T follicular helper cell (primary cell): ENCODE measurements at places on chromosomes 11 and 22.

GRCh38 chr11:58641803-58642581, 19.5 kb downstream of the CNTF start:
- DNase-seq: no peak

DNA sequence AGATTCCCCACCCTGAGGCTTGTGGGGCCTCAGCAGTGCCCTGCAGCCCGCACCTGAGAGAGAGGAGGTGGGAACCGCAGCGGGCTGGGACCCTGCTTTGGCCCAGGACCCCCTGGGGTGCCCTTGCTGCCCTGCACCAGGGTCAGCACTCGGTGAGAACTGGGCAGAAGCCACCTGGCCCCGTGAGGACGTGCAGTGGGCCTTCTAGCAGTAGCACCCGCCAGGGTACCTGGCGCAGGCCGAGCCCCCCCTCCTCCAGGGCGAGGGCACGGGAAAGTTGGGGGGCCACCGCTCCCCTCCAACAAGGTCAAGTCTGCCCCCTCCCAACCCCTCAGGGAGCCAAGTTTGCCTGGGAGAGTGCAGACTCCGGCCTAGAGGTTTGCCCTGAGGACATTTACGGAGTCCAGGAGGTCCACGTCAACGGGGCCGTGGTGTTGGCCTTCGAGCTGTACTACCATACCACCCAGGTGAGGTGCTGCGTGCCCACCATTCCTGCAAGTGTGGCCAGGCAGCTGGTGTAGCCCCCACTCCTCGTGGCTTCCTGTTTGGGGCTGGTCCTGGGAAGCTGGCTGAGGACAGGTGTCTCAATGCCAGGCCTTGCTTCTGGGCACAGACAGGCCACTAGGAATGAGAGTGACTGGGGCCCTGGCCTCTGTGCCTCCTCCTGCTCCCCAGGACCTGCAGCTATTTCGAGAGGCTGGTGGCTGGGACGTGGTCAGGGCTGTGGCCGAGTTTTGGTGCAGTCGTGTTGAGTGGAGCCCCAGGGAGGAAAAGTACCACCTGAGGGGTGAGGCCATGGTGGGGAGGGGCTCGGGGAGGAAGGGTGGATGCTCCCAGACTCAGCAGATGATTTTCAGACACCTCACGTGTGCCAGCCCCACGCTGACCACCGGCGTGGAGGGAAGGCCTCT, 3.5 kb downstream of the PGGHG start:
- DNase-seq: no peak

- no peak for DNase-seq
These were observed 257.3 kb upstream of the ISX start for GRCh38 chr22:34808618-34809017.

GRCh38 chr11:1126935-1127663, 30.7 kb upstream of the MUC5AC start:
- no peak for DNase-seq

DNA sequence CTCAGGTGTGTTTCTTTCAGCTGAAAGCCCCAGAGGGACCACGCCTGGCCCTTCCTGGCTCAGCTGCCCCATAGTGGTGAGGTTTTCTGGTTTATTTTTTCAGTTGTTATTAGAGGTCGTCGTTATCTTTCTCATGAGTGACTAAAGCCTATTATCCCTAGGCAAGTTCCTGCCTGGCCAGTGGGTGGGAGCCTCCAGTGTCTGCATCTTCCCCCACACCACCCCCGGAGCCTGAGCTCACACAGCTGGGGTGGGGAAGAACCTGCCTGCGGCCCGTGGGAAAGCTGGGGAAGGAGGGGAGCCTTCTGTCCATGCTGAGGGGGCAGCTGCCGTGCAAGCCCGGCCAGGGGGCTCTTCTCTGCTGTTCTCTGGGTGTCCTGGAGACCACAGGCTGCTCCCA, 24.3 kb upstream of the PPFIA1 start:
- DNase-seq: no peak

DNA sequence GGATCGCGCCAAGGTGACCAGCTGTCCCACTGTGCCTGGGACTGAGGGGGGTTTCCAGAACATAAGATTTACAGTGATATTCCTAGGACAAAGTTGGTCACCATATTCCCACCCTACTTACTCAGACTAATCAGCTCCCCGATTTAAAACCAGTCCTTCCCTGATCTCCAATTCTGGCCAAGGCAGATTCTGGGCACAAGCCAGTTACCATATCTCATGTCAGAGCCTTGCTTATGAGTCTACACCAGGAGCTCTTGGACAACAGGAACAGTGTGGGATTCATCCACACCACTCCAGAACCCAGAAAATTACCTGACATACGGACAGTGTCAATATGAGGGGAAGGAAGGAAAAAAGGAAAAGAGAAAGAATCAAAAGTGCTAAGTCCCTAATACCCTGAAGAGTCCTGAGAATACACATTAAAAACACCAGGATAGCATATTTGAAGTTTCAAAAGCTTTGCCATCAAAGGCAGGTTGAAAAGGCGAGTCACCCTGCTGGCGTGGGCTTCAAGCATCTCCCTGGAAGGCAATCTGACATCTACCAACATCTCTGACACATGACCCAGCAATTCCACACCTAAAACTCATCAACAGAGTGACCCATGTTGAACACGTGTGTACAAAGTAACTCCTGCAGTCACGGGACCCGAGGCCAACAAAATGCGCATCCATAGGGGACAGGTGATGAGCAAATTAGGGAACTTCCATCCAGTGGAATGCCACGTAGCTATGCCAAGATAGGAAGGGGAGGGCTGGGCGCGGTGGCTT, 8.0 kb upstream of the IL2RB start:
- DNase-seq: no peak

DNA sequence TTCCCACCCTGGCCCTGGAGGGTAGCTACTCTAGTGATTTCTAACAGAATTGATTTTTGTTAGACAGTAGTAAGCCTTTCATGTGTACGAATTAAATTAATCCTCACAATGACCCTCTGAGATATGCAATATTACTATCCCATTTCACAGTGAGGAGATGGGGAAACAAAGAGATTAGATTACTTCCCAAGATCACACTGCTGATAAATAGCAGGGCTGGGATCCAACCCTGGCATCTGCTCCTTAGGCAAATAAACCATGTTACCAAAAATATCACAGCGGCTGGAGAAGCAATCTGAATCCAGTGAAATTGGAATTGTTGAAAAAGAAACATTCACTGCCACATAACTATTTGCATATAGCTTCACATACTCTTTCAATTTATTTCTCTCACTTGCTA, 12.8 kb upstream of the CAVIN3 start:
- no peak for DNase-seq

- no peak for DNase-seq
These were observed 477.6 kb downstream of the SOX6 start for GRCh38 chr11:15878756-15879155.

DNA sequence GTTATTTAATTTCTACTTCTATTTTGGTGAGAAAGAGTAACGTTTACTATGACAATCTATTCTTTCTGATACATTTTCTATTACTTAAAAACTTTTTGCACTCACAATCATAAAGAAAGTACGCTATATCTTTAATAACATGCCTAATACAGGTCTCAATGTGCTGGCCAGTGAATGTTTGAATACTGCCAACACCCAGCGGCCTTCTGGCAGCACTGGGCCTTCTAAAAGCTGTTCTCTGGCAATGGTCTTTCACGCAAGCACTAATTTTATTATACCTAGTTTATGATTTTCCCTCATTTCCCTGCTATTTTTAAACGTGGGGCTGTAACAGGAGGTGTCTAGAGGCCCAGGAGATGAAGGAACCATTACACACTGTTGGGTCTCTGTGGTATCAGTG, 349.8 kb upstream of the PITPNB start:
- DNase-seq: no peak

- no peak for DNase-seq
These were observed 31.6 kb downstream of the MARK2 start for GRCh38 chr11:63870351-63871140.

DNA sequence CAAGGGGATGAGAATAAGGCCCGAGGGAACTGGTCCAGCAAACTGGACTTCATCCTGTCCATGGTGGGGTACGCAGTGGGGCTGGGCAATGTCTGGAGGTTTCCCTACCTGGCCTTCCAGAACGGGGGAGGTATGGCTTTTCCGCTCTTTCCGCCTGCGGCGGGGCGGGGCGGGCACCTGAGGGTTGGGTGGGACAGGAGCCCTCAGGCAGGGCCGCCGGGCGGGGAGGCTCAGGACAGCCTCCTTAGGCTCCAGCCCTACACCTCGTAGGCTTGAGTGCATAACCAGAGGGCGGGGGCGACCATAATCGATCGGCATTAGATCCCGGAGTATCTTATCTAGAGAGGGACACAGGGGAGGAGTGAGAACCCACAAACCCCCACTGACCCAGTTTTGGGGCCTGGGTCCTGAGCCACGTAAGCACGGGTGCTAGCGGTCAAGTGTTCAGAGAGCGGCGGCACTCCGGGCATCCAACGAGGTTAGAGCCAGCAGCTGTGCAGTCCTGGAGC, 4.9 kb downstream of the SLC6A5 start:
- DNase-seq: no peak

DNA sequence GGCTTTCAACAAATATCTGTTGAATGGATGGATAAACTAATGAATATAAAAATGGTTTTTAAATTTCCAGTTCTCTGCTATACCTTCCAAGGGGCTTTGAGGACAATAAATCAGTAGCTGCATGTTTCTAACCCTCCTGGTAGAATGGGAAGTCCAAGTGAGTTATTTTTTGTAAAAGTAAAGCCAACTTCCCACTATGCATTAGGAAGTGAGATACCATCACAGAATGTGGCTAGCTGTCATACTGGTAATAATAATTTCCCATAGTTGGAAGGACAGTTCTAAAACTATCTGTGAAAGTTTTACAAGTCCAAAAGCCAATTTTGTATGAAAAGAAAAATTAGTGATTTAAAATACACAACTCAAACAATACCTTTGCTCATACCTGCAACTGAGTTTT, 50.0 kb downstream of the TMEM123 start:
- DNase-seq: no peak

- no peak for DNase-seq
These were observed 713.1 kb upstream of the ARHGAP42 start for GRCh38 chr11:99973993-99974392.

DNA sequence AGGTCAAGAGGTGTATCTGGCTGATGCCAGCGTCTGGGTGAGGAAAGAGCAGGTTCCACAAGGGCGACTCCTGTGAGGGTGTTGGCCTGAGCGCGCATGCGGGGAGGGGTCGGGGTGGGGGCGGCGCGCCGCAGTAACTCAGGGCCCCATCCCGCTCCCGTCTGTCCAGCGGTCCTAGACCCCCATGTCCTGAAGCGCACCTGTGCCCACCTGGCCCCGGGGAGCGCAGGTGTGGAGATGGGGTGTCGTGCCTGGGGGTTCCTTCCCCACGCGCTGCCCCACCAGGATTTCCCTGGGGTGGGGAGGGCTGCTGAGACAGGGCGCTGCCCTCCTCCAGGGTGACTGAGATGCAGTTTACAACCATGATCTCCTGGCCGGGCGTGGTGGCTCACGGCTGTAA, 20.9 kb downstream of the RNH1 start:
- no peak for DNase-seq

- peak; percentile 20 for DNase-seq
These were observed 10.5 kb downstream of the TPST2 start for GRCh38 chr22:26579331-26579886.

DNA sequence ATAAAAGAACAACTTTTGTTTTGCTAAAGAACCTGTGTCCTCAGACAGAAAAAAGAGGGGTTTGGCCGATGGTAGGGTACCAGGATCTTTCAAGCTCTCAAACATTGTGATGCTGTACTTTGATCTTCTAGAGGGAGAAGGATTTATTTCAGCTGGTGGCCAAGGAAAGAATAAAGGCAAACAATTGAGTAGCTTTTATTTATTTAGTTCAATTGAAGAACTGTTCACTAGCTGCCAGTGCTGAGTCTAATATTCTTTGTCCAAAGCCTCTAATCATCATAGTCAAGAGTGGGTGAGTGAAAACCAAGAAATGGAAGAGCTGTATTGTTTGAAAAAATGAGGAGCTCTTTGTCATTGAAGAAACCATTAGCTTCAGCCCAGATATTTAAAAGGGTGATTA, 138.4 kb downstream of the FAT3 start:
- no peak for DNase-seq

- no peak for DNase-seq
These were observed 19.7 kb upstream of the CTTN start for GRCh38 chr11:70378506-70379134.

- DNase-seq: no peak
These were observed 126.0 kb downstream of the SWAP70 start for GRCh38 chr11:9789910-9790309.

GRCh38 chr11:122375687-122376399, 259.8 kb upstream of the BLID start:
- DNase-seq: no peak

DNA sequence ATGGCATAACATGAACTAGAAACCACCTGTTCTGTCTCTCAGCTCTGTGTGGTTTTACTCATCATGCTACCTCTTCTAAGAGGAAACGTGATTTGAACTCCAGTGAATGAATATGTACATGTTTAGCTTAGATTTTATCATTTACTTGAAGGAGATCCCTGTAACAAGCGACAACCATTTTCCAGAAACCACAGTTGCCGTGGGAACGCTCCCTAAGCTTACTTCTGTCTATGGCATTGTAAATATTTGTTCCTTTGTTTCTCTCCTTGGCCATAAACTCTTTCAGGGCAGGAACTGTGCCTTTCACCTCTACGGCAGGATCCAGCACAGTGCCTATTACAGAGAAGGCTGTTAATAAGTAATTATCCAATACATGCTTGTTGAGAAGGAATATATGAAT, 17.1 kb upstream of the TPH1 start:
- no peak for DNase-seq

DNA sequence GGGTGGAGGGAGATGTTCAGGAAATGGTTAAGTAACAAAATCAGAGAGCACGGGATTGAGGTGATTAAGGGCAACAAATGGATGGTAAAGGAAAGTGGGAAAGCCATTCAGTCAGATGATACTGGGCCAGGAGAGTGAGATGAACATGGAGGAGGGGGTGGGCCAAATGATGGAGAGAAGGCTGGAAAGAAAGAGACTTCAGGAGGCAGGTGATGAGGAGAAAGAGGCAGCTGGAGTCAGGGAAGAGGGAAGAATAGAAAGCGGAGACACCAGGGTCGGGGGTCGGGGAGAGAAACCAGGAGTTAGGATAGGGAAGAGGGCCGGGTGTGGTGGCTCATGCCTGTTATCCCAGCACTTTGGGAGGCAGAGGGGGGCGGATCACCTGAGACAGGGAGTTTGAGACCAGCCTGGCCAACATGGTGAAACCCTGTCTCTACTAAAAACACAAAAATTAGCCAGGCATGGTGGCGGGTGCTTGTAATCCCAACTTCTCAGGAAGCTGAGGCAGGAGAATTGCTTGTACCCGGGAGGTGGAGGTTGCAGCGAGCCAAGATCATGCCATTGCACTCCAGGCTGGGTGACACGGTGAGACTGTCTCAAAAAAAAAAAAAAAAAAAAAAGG, 4.7 kb upstream of the KDM2A start:
- DNase-seq: no peak

DNA sequence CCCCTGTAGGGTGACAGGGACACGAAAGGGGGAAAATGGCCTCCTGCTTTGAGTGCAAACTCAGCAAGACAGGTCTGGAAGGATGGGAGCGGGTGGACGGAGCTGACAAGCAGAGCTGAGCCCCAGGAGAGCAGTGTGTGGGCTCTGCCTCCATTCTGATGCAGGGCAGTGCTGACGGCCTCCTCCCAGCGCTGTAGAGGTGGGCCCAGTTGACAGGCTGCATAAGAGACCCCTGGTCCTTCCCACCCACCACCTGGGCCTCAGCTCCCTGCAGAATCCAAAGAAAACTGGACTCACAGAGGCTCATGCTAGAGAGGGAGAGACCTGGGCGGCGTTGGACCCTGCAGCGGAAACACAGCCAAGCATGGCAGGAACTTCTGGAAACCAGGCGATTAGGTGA, 1113.4 kb downstream of the BRD1 start:
- DNase-seq: no peak
